ENCODE measurements at places on chromosomes 7 and 10. TPM values are rescaled to one million over a fixed set of nuclear protein-coding genes. Genes with fewer than 3 reads are reported as not detected.
A peak's percentile ranks its signal among the peaks of the same experiment; 100 is the strongest.

COBL gene
- polyA plus RNA-seq, result 18.5 TPM

PRRT4 gene
- polyA plus RNA-seq, result 1.1 TPM

NEBL gene
- 86.1 TPM for polyA plus RNA-seq

MALSU1 gene
- 58.9 TPM for polyA plus RNA-seq

CYP26C1 gene
- polyA plus RNA-seq, result 0.13 TPM

DGKI gene
- 1.8 TPM for polyA plus RNA-seq

DNAJC12 gene
- 15.2 TPM for polyA plus RNA-seq

GRCh38 chr10:53223851-53224250, 451.3 kb upstream of the MBL2 start:
- peak; percentile 38 for DNase-seq

- DNase-seq, result no peak
Observed at GRCh38 chr10:88805924-88806323, 3.4 kb downstream of the LIPM start.

GRCh38 chr7:157516911-157517781, 180.3 kb downstream of the DNAJB6 start:
- DNase-seq, result no peak

DNA sequence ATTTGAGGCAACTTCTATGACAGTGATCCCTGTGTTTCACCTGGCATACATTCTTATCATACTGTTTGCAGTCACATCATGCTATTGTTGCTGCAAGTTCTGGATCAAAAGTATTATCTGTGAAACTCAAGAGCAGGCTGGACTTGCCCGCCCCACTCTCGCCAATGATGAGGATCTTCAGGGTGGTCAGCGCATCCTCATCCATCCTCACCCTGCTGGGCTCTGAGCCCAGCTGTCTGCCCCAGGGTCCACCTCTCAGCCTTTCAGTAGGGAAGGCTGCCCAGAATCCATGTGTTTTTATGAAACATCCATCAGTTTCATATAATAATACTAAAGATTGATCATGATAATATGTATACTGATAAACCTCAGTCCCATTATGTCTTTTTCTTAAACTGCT, 55.4 kb upstream of the KIF5B start:
- DNase-seq, result no peak

DNA sequence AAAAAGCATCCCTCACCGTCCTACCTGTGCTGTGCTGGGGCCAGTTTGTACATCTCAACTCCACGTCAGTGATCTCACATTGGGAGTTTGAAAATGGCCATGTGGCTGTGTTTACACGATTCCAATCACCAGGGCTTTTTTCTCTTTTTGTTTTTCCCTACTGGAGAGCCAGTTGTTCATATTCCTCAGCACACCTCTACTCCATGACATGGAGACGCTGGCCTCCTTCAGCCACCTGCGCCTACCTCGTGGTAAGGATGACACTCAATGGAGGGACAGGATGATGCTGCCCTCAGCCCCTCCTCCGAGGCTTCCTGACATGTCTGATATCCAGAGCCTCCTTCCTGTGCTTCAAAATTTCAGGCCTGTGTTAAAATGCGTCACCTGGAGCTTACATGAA, 10.3 kb downstream of the CLRN3 start:
- DNase-seq, result no peak

- no peak for DNase-seq
Observed at GRCh38 chr10:3538291-3538655, 246.7 kb downstream of the KLF6 start.

GRCh38 chr7:78260826-78261225, 462.3 kb downstream of the PHTF2 start:
- no peak for DNase-seq

GRCh38 chr10:51770709-51771108, 71.3 kb upstream of the CSTF2T start:
- DNase-seq, result no peak

GRCh38 chr7:80087051-80087770, 47.4 kb upstream of the GNAI1 start:
- no peak for DNase-seq

- no peak for DNase-seq
Observed at GRCh38 chr10:94916423-94916822, 22.0 kb upstream of the CYP2C9 start.

- no peak for DNase-seq
Observed at GRCh38 chr7:114086537-114086913, 167.7 kb upstream of the PPP1R3A start.

DNA sequence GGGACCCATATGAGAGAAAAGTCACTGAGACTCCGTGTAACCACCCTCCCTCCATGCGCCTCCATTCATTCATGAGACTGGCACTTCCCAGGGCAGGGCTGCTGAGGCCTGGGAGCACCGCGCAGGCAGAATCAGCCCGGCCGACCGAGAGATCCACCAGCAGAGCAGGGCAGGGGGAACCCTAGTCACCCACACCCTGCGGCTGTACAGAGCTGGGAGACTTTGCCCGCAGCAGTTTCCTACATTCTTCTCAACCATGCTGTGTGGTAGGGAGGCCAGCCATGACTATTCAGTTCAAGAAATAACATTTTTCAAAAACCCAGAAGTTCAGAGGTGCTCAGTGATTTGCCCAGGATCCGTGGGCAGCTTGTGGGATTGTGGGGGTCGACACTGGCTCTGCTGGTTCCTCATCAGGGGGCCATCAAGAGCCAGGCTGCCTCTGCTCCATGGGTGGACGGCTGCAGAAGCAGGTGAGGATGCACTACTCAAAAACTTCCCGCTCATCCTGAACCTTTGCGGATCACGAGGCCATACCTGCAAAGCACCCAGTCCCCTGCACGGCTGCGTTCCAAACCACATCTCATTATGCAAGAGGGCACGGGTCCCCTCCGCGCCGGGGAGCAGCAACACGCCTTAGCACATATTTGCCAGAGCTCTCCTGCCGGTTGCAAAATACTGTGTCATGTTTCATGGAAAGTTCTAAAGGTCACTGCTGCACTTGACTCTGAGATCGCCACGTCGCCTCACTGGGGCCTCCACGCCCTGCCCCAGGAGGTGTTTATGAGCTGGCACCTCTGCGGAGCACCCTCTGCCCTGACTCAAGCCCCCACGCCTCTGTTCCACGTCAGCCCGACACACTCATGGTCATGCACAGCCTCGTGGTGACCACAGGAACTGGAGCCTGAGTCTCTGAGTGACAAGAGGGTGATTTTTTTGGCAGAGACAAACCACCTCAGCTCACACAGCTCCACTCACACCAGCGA, 132.0 kb downstream of the PRKAG2 start:
- no peak for DNase-seq

DNA sequence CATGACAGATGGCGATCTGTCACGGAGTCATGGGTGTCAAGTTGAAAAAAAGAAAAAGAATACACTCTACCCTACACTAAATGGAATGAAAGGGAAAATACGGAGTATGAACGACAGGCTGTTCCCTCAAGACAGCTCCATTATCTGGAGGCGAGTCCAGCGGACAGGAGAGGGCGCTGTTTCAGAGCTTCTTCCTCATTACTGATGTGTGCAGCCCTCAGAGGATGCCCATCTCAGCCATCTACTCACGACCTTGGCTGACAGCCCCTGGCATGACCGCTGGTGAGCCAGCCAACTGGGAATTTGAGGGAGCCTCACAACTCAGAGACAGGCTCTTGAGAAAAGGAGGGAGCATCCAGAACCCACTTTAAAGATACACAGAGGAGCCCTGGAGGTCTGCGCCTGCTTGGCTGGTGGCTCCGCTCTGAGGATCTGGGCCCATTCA, 49.6 kb upstream of the SMNDC1 start:
- no peak for DNase-seq

GRCh38 chr7:114302858-114303257, 111.8 kb upstream of the FOXP2 start:
- DNase-seq, result no peak
